ENCODE measurements at places on chromosomes 5 and 9. TPM values are rescaled to one million over a fixed set of nuclear protein-coding genes. Genes with fewer than 3 reads are reported as not detected.

Gene SOHLH1
- not detected for total RNA-seq

DNA sequence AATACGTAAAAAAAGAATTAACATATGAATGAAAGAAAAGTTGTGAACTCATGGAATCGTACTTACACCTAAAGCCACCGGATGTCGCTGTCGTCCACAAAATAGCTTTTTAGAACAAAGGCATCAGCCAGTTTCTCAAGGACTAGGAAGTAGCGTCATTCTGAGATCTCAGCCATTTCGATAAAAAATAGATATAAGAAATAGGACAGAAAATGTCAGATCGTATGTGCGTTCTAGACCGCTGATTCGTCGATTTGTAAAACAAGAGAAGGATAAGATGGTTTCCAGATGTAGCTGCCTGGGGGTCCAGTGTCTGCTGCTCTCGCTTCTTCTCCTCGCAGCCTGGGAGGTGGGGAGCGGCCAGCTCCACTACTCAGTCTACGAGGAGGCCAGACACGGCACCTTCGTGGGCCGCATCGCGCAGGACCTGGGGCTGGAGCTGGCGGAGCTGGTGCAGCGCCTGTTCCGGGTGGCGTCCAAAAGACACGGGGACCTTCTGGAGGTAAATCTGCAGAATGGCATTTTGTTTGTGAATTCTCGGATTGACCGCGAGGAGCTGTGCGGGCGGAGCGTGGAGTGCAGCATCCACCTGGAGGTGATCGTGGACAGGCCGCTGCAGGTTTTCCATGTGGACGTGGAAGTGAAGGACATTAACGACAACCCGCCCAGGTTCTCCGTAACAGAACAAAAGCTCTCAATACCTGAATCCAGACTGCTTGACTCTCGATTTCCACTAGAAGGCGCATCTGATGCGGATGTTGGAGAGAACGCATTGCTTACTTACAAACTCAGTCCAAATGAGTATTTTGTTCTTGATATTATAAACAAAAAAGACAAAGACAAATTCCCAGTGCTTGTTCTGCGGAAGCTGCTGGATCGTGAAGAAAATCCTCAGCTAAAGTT is at the start of gene PCDHA10:
Gene PCDHA10, plus strand, starts transcription at position 126 of the 903 bp plus-strand sequence. Its CDS starts 152 bp downstream, at position 278.
- peaks cover 12% of the 10 kb centered on the region for H3K36me3 ChIP-seq
- no peaks in the 10 kb centered on the region for H3K4me1 ChIP-seq
- no peak for DNase-seq
- H3K27ac ChIP-seq, result no peak within 1 kb of the TSS
- H3K27me3 ChIP-seq, result peaks cover 48% of the 10 kb centered on the region
- H3K4me3 ChIP-seq, result no peak within 1 kb of the TSS

DNA sequence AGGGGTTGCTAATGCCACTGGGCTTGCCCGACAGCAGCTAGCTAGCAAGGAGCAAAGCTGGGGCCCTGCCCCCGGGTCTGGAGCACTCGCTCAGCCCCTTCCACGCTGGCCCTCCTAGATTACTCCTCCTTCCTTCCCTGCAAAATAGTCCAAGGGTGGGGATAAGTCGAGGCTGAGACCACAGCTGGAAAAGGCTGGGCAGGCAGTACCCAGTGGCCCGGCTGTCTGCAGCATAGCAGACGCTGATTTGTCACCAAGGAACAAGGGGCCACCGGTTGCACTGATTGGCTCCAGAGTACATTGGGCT is 73.9 kb downstream of the ADAMTS2 start:
- H3K4me1 ChIP-seq, result no peaks in the 10 kb centered on the region
- no peaks in the 10 kb centered on the region for H3K36me3 ChIP-seq
- H3K27me3 ChIP-seq, result no peaks in the 10 kb centered on the region
- H3K27ac ChIP-seq, result no peak overlapping the region

DNA sequence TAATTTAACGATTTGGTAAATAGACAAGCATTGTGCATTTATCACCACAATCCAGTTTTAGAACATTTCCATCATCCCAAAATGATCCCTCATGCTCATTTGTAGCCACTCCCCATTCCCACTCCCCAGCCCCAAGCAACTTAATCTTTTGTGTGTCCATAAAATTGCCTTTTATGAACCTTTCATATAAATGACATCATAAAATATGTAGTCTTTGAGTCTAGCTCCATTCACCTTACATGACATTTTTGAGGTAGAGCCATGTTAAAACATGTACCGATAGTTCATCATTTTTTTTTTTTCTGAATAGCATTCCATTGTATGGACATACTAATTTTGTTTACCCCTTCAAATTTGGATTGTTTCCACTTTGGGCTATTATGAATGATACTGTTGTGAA is 70.5 kb downstream of the C9orf85 start:
- H3K27ac ChIP-seq, result no peak overlapping the region
- DNase-seq, result no peak
- H3K36me3 ChIP-seq, result no peaks in the 10 kb centered on the region

DNA sequence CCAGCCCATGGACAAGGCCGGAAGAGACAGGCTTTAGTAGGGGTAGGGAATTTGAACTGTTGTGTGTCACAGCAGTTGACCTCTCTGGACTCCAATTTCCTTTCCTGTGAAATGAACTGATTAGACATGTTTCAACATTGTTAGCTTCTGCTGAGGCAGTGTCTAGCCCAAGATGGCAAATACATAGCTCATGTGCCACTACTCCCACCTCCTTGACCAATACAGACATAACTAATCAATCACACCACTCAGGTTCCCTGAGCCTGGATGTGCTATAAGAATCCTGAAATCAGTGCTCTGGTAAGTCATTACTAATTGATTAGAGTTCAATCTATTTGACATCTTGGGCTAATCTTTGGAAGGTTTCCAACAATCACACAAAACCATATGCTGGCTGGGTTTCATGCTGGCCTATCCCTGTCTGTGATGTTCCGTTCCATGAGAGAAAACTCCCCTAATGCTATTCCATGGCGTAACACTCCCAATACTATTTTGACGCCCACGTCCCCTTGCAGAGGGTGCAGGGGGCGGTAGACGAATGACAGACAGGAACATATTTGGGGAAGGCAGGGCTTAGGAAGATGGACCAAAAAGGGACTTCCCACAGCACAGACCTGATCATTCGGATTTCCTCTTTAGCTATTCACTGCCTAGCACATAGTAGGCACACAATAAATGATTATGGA is 95.2 kb downstream of the PDE6A start:
- no peak overlapping the region for H3K4me3 ChIP-seq
- no peak for DNase-seq
- H3K4me1 ChIP-seq, result no peaks in the 10 kb centered on the region
- no peaks in the 10 kb centered on the region for H3K27me3 ChIP-seq

- no peak for DNase-seq
- no peaks in the 10 kb centered on the region for H3K36me3 ChIP-seq
- no peak overlapping the region for H3K4me3 ChIP-seq
- peaks cover 5% of the 10 kb centered on the region for H3K4me1 ChIP-seq
- H3K27me3 ChIP-seq, result peaks cover 28% of the 10 kb centered on the region
These were observed 58.9 kb downstream of the NEURL1B start for GRCh38 chr5:172699999-172700364.
